Fibroblast of the aortic adventitia (primary cell): ENCODE measurements at places on chromosomes 6 and 20.

DNA sequence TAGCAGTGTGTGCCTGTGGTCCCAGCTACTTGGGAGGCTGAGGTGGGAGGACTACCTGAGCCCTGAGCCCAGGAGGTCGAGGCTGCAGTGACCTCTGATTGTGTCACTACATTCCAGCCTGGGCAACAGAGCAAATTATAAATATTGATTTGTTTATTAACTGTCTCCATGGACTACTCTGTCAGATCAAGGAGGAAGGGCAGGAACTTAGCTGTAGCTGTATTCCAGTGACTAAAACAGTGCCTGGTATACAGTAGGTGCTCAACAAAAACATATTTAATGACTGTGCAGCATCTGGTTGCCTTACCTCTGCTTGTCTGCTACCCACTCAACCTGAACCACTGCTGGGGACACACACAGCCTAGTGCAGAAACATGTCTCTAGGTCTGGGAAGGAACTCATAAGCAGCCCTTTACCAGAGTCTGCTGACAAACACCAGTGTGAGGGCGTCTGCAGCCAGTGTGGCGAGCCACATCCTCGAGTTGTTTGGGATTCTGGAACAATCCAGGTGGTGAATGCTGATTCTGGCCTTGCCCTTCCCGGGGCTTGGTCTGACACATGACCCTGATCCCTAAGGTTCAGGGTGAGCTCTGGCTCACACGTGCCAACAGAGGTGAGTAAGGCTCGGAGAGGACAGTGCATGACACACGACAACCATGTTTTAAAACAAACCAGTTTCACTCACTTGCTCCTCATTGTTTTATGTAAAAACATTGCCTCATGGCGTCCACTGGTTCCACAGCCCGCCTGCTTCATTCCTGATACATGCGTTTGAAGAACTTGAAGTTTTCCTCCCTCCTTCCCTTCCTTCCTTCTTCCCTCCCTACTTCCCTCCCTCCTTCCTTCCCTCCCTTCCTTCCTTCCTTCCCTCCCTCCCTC is 117.9 kb upstream of the ZNF217 start:
- no peak for DNase-seq

DNA sequence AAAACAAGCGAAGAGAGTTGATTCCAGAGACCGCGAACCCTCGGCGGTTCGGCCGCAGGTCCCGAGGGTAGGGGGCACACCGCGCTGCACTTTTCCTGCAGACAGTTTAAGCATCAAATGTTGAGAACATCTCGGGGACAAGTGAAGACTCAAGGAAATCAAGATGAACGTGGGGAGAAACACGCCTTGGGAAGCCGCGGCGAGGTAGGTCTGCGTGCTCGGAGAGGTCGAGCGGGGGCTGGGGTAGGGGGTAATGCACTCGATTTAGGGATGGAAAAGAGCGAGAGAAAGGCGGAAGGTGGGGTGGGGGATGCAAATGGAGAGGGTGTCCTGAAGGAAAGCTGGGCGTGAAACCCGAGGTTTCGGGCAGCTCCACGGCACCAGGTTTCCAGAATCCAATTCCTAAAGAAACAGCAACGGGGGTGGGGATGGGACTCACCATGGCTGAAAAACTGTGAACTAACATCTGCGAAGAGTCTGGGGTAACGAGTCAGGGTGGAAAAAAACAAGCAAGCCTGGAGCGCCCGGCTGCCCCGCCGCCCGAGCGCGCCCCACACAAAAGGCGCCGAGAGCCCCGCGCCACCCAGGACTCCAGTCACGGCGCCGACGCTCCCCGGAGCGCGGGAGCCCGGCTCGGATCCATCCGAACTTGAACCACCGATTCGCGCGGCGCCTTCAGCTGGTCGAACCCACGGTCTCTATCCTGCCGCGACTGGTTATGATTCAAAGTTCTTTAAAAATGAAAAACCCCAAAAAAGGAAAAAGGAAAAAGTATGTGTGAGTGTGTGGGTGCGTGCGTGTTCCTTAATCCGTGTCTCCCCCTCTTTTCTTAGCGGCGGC is 3.5 kb downstream of the TFAP2A start:
- DNase-seq = no peak

GRCh38 chr6:42140756-42141602 is 1.4 kb downstream of the C6orf132 start:
- DNase-seq = no peak

DNA sequence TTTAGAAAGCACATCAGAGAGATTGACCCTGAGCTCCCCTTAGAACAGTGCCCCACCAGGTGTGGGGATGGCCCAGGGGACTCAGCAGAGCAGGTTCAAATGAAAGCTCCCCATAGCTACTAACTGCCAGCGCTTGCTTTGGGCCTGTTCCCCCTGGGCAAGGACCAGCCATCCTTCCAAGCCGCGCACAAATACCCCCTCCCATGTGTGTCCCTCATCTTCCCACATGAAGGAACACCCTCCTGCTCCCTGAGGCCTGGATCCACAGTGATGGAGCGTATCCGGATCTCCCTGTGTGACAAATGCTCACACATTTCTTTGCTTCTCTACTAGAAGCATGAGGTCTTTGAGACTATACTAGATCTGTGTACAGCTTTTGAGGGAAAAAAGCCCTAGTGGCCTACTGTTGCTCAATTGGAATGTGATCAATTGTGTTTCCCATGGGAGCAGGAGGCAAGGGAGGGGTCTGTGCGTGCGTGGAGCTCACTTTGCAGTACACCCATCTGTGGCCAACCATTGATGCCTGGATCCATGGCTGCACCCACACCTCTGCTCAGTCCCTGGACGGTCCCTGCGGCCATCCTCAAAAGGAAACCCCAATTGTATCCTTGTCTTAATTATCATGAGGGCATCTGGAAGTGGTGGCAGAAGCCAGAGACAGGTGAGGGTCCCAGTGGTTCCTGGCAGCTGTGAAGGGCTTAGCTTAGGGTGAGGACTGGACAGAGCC is 1.4 kb upstream of the RAET1G start:
- no peak for DNase-seq

DNA sequence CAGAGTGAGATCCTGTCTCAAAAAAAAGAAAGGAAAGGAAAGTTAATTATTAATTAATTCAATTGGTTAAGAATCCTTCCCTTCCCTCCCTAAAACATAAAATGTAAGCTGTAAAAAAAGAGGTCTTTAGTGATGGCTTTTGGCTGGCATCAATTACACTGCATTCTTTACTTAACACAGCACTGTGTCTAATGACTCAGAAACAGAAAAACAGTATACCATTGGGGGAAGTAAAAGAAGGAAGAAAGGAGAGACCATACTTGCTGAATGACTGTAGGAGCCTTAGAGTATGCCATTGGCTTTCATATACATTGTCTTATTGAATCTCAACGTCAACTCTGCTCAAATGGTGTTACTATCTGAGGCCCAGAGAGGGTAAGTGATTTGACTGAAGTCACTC is 18.3 kb upstream of the CITED2 start:
- no peak for DNase-seq

GRCh38 chr6:157711060-157711459 is 112.0 kb upstream of the SNX9 start:
- DNase-seq = peak; percentile 8

DNA sequence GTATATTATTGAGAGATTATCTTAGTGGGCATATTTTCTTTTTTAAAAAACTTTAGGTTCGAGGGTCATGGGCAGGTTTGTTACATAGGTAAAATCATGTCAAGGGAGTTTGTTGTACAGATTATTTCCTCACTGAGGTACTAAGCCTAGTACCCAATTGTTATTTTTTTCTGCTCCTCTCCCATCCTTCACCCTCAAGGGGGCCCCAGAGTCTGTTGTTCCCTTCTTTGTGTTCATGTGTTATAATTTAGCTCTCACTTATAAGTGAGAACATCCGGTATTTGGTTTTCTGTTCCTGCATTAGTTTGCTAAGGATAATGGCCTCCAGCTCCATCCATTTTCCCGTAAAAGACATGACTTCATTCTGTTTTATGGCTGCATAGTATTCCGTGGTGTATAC is 247.9 kb upstream of the RAB32 start:
- no peak for DNase-seq

GRCh38 chr6:137227871-137228302 is 8.7 kb upstream of the IFNGR1 start:
- no peak for DNase-seq

DNA sequence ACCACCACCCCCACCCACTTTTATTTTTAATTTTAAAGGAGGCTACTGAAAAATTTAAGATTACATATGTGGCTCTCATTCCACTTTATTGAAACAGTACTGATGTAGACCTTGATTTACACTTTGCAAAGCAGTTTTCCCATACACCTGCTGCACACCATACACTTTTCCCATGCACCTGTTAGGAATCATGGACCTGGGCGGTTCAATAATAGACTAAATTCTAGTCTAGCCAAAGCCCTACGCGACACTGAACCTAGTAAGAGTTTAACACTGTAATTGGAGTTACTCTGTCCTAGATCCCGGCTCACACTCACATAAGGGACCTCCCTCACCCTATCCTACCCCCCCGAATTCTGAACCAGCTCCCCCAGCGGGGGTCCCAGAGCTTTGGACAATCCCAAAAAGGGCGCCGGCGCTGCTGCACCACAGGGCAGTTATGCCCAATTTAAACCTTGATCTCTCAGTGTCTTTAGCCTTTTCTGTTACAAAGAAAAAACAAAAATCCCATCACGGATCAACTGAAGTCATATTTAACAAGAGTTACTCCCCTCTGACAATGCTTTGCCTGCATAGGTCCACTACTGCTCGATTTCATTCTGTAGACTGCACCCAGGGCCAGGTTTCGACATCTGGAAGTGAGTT is 2.4 kb upstream of the GCLC start:
- no peak for DNase-seq

GRCh38 chr6:76612954-76613353 is 540.5 kb upstream of the IMPG1 start:
- DNase-seq = no peak

DNA sequence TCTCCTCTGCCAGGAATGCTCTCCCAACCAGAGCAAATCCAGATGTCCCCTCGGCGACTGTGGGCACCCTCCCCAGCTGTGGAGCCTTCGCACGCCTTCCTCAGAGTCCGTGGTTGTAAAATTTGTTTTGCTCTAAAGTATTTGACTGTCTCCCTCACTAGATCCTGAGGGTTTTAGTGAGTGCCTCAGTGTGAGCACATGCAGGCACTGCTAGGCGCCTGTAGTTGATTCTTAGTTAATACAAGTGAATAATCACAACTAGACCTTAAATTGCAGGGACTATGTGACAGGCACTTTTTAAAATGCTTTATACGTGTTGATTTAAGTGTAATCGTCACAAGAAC is 680 bp upstream of the MTCH1 start:
- DNase-seq = no peak

DNA sequence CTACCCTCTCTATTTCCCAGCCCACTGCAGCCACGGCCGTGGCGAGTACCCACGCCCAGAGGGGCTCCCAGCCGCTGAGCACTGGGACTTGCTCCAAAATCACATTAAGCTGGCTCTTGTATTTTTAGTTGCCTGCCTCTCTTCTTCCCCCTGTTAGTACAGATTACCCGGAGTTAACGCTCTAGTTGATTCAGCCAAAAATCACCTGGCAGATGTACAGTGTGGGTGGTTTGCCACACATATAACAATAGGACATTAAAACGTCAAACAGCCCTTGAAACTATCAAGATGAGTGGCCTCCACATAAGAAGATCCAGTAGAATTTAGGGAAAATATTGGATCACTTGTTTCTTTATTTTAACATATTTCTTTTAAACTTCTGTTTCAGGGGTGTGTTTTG is 268.8 kb upstream of the PRDM1 start:
- DNase-seq = no peak

DNA sequence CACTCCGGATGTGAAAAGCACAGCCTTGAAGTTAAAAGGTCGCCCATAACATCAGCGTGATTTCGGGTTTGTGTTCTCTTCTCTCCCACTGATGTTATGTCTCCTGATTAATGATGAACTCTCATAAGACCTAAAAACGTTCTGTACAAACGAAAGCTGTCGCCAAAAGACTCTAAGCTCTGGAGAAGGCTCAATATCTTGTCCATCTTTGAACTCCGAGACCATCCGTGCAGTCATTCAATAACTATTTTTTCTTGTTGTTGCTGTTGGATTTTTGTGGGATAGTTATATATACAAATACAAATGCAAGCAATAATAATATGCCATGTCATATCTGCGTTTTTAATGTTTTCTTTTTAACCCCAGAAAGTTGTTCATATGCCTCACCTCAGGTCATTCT is 291.8 kb upstream of the MARCKS start:
- DNase-seq = no peak

- DNase-seq = no peak
These were observed 12.0 kb upstream of the PRDM1 start for GRCh38 chr6:106074146-106074545.

GRCh38 chr6:120384671-120385070 is 949.6 kb downstream of the TBC1D32 start:
- DNase-seq = peak; percentile 33

DNA sequence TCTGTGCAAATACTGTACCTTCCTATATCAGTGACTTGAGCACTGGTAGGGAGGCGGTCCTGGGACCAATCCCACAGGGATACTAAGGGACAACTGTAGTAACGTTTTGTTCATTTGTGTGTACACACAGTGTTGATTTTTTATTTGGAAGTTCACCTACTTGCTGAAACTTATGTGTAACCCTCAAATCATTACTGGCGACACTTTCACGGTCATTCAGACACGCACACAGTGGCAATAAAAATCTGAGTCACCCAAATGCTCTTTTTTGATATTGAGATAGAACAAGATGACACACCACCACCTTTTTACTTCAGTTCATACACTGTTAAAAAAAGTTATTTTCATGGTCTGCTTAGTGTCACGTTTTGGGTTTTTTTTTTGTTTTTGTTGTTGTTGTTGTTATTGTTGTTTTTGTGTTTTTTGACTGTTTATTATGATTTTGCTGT is 79.8 kb downstream of the QKI start:
- DNase-seq = no peak

DNA sequence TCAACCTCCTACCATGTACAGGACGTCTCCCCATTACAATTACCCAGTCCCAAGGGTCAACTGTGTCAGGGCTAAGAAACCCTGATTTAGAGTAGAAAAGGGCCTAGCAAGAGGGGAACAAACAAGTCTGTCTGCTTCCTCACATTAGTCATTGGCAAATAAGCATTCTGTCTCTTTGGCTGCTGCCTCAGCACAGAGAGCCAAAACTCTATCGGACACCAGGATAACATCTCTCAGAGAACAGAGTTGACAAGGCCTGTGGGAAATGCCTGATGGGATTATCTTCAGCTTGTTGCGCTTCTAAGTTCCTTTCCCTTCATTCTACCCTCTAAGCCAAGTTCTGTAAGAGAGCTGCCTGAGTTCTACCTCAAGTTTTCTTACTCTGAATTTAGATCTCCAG is 19.0 kb upstream of the VSX1 start:
- peak; percentile 18 for DNase-seq

DNA sequence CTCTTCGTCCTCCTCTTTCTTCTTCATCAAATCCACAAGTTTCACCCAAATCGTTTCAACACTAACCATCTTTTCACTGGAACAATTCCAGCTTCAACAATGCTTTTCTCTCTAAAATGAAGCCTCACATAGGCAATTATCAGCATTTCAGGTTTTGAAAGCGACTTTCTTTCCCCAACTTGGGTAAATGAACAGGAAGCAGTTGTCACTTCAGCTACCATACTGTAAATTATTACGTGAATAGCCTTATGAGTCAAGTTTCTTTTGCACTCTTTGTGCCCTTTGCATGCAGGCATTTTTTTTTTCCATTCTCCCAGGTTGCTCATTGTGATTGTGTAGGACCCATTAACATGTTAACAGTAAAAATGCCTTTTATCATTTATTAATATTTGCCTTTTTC is 121.7 kb upstream of the BTBD3 start:
- no peak for DNase-seq
